ENCODE measurements at places on chromosomes 7 and 10.

DNA sequence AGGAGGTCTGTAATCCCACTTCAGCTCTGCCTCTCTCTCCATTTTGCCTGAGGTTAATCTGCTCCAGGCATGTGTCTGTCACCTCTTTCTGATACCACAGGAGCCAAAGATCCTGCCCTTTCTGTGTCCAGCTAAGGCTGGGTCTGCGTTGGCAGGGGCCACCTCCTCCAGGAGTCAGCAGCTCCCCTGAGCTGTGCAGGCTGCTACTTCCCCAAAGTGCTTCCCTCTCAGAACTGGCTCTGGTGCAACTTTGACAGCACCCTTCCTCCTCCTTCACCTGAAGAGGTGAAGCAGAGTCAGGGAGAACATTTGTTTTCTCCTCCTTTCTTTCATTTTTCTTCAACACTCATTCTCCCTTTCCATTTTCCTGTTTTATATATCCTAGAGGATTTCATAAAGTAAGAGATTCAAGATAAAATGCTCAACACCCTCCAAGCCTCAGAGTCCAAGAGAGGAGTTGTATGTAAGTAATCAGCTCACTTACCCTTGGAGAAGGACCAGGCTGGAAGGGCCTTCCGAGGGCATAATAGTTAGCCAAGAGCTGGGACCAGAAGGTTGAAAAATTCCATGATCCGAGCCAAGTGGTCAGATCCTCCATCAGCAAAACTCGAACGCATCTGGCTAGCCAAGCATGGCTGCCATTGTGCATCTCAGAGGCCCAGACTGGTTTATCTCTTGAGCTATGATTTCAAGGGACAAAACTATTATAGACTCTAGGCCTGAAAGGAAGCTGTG is 257.3 kb downstream of the PTEN start:
- no peak for DNase-seq

- DNase-seq: no peak
Observed at GRCh38 chr10:87935290-87936141, 72.1 kb downstream of the PTEN start.

DNA sequence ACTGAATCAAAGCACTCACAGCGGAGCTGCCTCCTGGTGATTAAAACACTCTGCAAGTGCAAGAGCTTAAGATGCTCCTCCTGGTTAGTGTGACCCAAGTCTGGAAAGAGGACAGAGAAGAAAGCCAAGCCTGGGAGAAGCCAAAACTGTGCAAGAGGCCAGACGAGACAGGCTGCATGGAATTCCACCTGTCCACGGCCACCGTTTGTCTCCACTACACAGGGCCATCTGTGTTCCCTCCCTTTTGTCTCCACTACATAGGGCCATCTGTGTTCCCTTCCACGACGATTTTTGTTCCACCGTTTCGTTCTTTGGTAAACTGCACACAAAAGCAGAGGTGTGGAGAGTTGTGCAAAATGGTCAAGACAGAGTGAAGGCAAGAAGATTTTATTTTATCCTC is 233.0 kb downstream of the DIP2C start:
- DNase-seq: no peak

DNA sequence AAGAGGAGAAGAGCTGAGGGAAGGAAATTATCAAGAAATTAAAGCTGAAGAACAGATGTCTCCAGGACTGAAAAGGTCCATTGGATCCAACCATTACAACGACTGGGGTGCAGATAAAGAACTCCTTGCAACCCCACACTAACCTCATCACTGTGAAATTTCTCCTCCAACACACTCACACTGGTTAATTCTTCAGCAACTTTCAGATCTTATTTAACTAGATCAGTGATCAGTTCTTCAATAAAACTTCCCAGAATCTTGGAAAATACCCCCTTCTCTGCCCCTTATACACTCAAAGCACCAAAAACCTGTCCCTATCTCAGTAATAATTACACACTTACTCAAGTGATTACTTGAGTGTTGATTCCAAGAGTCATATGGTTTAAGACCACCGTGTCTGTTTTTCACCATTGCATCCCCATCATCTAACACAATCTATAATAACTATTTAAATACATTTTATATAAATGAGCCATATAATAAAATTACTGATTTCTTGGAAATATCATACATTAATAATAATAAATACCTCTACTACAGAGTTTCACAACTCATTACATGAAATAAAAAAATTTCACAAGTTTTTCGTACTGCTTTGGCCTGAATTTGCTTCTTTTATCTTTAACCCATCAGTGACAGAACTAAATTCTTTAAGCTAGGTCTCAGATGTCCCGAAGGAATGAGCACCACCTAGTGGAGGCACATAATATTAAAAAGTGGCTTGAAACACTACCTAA is 123.7 kb downstream of the MPP7 start:
- DNase-seq: peak; percentile 5

DNA sequence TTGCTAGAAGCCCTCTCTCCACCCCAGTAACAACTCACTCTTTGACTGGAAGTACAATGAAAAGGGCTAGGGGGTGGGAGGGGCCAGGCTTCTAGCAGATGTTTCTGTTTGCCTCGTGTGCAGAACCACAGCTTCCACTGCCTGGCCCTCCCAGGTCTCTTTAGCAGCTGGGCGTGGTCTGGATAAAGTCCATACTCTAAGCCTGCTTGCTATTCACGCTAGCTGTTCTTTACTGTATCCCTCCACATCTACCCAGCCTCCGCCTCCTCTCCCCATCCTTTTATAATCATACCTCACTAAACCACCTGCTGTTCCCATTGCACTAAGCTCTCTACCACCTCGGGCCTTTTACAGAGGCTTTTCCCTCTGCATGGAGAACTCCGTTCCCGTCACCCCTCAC is 288.8 kb downstream of the CAMK1D start:
- DNase-seq: peak; percentile 90

- DNase-seq: no peak
Observed at GRCh38 chr7:45021604-45022296, 21.7 kb downstream of the CCM2 start.

GRCh38 chr10:92014620-92015019 is 91.0 kb downstream of the BTAF1 start:
- DNase-seq: peak; percentile 40

DNA sequence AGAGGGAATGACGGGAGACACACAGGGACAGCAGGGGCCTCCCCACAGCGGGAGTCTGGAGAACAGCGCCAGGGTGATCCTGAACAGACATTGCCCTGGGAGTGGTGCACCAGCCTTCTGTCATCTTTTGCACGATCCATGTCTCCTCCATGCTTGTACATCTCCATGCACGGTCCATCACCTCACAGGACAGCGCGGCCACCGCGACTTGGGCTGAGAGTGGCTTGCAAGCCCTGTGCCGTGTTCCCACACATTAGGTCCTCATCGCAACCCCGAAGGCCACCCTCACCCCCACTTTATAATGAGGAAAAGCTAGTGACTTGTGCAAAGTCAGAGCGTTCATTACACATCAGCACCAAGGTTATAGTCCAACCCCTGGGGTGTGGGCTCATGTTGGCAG is 64.7 kb downstream of the CDH23 start:
- DNase-seq: no peak

DNA sequence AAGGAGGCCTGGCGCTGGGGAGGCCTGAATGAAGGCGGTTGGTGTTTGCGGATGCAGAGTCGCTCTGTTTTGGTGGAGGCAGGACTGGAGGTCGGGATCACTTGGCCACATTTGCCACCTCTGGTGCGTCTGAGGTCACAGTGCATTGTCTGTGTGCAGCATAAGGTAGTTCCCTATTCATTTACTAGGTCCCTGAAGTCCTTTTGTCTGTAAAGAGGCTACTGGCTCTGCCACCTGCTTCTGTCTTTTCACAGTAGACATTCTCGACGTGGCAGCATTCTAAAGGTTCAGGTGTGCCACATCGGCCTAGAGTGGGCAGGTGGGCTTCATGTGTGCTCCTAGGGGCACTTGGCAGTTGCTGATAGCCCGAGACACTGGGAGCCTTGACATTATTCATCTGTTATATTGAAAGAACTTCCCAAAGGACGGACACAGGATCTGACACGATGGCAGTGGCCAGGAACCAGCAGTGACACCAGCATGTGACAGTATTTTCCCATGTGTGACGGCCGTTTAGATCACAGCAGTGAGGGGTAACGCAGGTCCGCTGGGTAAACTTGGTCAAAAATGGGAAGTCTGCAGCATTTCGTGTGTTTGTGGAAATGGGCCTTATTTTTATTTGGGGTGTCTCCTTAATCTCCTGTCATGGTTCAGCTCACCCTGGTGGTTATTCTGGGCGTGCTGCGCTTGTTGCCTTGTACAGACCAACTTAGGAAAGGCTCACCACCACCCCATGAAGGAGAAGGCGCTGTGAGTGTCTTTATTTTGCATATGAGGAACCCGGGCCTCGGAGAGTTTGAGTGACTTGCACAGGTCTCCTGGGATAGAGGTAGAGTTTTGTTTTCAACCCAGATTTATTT is 5.9 kb downstream of the MGMT start:
- no peak for DNase-seq

DNA sequence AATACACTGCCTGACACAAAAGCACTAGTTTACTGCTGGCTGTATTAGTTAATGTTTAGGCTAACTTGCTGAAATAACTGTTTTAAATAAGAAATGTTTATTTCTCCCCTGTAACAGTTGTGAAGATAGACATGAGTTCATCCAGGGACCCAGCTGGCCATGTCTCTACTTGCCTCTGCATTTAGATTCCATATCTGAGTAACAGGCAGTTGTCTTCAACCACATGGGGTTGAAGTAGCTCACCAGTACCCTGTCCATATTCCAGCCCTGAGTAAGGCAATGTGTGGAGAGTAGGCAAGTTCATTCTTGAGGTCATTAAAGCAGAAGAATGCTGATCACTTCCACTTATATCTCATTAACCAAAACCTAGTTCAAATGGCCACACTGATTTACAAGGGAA is 31.1 kb upstream of the RSBN1L start:
- DNase-seq: no peak
